ENCODE measurements at places on chromosomes 6 and 20.
A peak's percentile ranks its signal among the peaks of the same experiment; 100 is the strongest.

DNA sequence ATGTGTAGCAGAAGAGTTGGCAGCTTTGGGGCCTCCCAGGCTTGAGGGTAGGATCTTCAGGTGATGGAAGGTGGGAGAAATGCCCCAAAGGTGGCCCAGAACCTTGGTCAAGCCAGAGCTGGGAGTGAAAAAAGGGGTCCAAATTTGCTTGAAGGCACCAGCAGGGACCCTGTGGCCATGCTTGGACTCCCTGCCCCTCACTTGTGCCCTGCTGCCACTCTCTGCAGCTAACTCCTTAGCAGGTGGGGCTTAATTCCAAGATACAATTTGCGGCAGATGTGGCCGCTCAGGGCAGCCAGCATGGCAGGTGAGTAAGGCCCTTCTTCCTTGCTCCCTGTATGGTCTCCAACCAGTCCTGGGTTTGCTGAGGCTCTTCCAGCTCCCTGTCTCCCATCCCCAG, 285.0 kb upstream of the RNF24 start:
- no peak for DNase-seq

- DNase-seq, result peak; percentile 19
Measured at GRCh38 chr20:56631990-56632327, 2.9 kb downstream of the TFAP2C start.

DNA sequence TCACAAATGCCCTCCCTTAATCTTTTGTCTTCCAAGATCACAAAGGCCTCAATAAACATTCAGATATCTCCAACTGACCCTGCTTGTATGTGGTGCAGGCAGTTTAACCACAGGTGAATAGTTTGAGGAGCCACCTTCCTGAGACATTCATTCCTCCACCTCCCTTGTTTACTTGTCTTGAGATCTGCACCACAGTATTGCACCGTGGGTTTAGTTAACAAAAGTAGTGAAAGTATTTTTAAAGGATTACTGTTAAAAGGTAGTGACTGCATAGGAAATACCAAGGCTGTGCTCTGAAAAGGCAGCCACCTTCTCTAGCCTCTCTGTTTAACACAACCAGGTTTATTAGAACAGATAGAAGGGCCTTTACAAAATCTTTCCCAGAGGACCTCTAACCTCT, 46.5 kb downstream of the SESN1 start:
- no peak for DNase-seq

DNA sequence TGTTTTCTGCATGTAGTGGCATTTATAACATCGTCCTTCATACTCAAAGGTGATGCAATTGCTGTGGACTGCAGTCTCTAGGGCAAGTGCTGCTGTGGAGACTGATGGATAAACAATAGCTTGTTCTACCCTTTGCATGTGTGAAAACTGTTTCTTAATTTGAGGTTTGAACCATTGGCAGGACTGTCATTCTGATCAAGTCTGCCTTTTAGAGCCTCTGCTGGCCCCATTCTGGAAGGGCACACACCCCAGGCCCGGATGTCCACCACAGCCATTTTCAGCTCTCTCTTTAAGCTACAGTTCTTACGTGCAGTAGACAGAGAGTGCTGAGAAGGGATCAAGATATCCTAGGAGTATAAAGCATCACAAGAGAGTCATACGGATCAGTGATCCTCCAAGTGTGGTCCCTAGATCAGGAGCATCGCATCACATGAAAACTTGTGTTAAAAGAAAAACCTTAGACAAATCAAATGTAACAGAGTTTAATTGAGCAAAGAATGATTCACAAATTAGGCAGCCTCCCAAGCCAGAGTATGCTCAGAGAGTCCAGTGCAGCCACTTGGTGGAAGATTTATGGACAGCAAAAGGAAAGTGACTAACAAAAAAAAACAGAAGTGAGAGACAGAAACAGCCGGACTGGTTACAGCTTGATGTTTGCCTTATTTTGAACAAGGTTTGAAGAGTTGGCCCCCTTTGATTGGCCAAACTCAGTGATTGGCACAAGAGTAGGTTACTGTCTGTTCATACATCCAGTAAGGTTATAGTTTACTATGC, 52.0 kb downstream of the FRK start:
- peak; percentile 50 for DNase-seq

- no peak for DNase-seq
Measured at GRCh38 chr6:32977272-32977952, 9.0 kb downstream of the BRD2 start.

DNA sequence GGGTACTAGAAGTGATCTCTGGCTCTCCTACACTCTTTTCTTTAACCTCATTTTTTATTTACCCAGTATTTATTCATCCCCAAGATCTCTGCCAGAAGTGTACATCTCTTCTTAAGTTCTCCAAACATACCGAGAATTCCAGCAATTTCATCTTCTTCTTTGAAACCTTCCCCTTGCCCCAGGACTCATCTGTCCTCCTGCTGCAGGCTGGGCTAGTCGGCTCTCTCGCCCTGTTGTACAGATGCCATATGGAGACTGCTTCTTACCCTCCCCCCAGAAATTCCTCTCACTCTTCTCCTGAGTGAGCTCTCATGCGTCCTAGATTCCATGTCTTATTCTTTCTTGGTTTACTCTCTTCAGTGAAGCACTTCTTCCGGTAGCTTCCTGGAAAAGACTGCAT, 21.9 kb upstream of the PNRC1 start:
- DNase-seq, result no peak

GRCh38 chr6:153081914-153082313, 49.2 kb downstream of the RGS17 start:
- DNase-seq, result no peak

DNA sequence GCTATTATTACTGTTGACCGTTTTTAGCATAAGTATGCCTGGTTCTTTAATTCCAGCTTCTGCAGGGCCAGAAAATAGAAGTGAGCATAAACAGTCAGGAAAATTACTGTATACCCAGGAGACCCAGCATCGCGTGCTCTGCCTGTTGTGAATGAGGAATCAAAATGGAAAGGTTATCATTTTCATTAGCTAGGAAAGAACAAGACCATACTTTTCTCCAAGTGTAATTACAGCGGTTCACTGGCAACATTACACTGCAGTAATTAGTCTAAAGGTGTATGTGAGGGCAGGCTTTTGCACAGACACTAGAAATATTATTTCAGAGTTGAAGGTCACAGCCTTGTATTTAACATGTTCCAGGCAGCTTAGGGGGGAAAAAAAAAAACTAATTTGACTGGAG, 403.8 kb upstream of the SOX4 start:
- DNase-seq, result no peak

DNA sequence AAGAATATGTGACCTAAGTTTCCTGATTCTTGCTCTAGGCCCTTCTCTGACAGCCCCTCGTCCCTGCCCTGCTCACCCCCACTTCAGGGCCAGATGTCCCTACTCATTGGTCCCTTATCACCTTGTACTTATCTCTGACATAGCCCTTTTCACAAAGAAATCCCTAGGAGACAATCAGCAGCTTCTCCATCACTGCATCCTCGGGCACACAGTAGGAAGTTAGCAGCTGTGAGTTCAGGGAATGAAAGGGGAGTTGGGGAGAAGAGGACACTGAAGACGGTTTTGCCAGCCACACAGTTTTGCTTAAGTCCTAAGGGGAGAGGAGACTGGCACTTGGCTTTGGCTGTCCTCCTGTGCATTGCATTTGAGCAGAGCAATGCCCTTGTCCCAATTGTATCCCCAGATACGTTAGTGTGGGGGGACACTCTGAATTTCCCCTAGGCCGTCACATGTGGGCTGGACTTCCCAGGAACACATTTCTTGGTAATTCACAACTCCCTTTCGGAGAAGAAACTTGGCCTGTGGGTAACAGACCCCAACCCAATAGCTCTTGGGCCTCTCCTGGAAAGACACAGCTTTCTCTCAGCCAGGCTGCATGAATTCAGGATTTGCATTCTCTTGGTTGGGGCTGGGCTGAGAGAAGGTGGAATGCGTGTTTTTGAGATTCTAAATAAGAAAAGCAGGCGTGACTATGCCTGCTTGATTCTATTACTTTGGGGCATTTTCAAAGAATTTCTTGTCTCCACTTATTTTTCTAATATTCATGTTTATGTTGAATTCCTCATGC, 177.6 kb downstream of the UST start:
- no peak for DNase-seq

- peak; percentile 72 for DNase-seq
Measured at GRCh38 chr20:59074456-59074855, 31.9 kb upstream of the PRELID3B start.

- DNase-seq, result peak; percentile 36
Measured at GRCh38 chr6:6546318-6547109, 42.0 kb upstream of the LY86 start.

- no peak for DNase-seq
Measured at GRCh38 chr20:57679113-57679512, 30.7 kb downstream of the PMEPA1 start.

- no peak for DNase-seq
Measured at GRCh38 chr20:41140226-41141133, 3.1 kb downstream of the PLCG1 start.

- no peak for DNase-seq
Measured at GRCh38 chr6:21429291-21429690, 164.3 kb upstream of the SOX4 start.

GRCh38 chr6:41460742-41461336, 85.3 kb upstream of the FOXP4 start:
- no peak for DNase-seq

DNA sequence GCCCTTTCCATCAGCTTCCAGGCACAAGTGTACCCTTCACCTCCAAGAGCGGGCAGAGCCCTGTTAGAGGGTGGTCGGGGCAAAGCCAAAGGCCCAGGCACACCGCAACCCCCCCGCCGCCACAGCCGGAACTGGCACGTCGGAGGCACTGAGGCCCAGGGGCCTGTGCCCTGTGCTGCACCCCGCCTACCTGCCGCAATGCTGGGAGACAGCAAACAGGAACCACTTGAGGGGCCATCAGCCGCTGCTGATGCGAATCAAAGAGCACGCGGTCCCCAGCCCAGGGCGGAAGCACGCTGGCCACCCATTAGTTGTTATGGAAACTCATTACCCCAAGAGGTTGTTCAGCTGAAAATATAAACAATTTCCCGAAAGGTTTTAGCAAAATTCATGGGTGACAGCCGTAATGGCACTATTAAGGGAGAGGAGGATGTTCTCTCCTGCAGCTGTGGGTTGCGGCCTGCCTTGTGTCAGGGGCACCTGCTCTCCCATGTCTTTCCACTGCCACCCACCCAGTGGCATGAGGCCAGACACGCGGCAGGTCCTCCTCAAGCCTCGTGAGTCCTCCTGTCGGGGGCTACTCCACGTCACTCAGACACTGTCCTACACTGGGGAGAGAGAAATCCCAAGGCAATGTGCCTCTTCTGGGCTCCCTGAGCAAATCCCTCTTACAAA, 65.3 kb downstream of the EDN3 start:
- no peak for DNase-seq

DNA sequence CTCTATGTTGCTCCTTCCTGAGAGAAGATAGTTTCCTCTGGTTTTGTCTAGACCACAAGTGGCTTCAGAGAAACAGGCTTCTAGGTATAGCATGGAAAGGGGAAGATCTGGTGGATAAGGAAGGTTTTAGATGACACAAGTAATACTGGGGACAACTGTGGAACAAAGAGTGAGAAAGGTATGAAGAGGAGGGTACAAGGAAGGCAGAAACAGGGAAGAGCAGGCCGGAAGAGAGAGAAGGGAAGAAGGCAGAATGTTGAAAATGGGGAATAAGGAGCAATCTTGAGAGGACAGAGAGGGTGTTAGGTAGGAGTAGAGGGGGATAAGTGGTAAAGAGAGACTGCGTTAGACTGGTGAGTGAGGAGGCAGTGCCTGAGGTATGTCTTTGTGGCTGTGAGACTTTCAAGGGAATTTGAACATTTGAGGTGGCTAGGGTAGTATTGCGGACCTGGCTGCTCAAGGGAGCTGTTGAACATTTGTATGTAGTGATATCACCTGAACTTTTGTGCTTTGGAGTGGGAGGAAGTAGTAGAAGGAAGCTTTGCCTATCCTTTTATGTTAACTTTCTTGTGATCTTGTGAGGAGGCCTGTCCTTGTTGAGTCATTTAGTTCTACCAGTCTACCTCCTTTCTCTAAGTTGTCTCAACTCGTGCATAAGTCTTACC, 69.5 kb downstream of the FOXO3 start:
- peak; percentile 62 for DNase-seq

DNA sequence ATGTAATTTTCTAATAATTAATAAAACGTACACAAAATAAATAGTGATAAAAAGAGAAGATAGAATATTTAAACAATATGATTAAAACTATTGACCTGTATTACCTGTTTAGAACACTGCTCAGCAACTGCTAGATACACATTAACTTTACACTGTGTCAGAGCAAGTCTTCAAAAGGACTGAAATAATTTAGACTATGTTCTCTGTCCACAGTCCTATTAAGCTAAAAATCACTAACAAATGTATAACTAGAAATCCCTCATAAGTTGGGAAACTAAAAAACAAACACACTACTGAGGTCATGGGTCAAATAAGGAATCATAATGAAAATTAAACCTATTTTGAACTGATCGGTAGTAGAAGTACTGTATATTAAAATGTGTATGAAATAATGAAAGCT, 181.7 kb downstream of the QKI start:
- DNase-seq, result no peak

GRCh38 chr20:54165803-54166202, 8.0 kb downstream of the CYP24A1 start:
- no peak for DNase-seq

GRCh38 chr6:70103798-70104197, 199.1 kb downstream of the COL9A1 start:
- DNase-seq, result peak; percentile 36

DNA sequence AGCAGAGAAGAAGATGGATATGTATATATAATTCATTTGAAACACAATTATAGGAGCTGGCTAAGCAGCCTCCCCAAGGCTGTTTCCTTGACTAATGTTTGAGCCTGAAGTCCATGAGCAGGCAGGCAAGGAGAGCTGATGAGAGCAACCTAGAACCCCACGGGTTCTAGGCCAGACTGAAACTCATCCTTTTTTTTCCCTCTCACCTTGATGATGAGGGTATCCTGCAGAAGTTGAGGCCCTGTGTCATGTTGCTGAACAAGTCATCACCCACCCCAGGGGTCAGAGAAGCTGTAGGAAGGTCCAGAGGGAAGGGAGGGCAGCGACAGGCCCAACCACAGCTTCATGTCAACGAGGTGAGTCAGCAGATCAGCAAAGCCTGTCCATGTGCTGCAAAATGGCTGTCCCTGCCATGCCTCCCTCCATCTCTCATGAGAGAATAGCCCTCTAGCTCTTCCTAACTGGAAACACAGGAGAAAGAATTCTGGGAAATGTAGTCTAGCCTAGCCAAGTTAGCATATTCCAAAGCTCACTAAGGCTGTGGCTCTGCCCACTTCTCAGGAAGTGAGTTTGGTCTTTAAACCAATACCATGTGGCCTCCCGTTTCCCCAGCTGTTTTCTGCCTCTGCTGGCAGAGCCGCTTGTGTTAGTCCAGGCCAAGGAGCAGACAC, 91.3 kb upstream of the DTNBP1 start:
- peak; percentile 10 for DNase-seq

All from epithelial cell of esophagus (primary cell).